ENCODE measurements at places on chromosomes 2 and 18.
A peak's percentile ranks its signal among the peaks of the same experiment; 100 is the strongest.

DNA sequence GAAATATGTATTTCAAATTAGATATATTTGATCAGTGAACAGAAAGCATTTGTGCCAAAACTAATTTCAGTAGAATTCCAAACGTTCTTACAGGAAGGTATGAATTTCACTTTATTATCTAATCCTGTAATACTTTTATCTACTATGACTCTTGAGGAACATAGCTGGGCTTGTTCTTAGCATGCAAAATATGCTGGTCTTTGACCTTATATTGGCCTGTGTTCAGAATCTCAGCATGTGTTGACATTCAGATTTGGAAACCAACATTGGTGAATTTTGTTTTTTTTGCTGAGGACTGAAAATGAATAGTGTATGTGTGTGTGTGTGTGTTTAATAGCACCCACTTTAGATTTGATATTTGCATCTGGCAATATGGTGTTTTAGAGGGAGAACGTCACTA is 112.2 kb downstream of the MEIS1 start:
- no peak for DNase-seq

GRCh38 chr18:56900195-56901094 is 246.4 kb upstream of the BOD1L2 start:
- no peak for DNase-seq

GRCh38 chr2:17413036-17413435 is 105.2 kb downstream of the RAD51AP2 start:
- DNase-seq: no peak

- no peak for DNase-seq
These were observed 31.3 kb downstream of the DARS1 start for GRCh38 chr2:135954020-135954601.

DNA sequence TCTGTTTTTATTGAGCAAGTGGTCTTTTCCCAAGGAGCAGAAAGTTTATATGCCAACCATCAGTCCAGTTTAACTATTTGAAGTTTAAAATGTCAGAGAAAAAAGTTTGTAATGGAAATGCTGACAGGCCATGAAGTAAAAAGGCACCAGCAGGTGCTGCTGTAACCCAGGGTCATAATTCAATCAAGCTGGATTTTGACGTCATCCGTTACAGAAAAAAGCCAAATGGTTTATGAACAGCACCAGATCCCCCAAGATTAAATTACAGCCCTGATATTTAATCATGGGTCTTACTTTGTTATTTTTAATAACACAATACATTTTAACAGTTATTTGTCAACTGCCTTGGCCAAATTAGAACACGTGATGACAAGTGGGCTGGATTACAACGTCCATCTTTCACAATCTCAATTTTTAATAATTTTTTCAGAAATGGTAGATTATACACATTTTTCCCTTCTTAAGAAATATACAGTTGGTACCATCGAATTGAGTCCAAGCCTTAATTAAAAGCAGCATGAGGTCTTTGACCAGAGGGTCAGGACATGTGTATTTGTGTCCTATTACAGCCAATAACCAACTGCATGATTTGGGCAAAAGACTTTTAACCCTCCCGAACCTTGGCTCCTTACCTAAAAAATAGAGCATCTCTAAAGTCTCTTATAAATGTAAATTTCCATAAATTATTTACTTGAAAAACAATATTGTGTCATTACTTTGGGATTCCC is 10.0 kb downstream of the TCF4 start:
- DNase-seq: no peak

- no peak for DNase-seq
These were observed 43.2 kb upstream of the ZC3H15 start for GRCh38 chr2:186442885-186443284.

- DNase-seq: no peak
These were observed 124.8 kb downstream of the PTH2R start for GRCh38 chr2:208531361-208531760.

- DNase-seq: no peak
These were observed 24.5 kb downstream of the DYNC2LI1 start for GRCh38 chr2:43798300-43798699.

DNA sequence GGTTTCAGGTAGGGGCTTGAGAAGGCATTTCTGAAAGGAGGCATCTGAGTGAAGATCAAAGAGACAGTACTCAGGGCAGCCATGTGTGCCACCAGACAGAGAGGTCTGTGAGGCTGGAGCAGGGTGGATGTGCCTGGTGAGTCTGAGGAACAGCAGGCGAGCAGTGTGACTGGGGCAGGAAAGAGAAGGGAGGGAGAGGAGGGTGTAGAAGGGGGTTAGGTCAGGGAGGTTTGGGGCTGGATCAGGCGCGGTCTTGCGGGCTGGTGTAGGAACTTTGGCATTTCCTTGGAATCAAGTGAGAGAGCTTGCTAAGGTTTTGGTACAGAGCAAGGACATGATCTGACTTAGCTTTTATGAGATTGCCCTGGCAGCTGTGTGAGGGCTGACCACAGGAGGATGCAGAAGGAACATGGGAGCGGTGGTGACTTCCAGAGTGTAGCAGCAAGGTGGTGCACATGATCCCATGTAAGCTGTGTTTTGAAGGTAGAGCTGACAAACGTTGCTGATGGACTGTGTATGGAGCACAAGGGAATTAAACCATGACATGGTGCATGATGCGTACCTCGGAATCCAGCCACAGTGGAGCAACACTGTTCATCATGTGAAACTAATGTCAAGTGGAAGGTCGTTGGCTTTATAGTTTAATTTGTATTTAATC is 13.9 kb downstream of the RAB31 start:
- no peak for DNase-seq

- DNase-seq: no peak
These were observed 81.5 kb upstream of the PGAP1 start for GRCh38 chr2:197007716-197008628.

GRCh38 chr18:63994783-63995399 is 25.0 kb downstream of the SERPINB8 start:
- DNase-seq: peak; percentile 72

GRCh38 chr2:71711133-71711855 is 257.9 kb downstream of the DYSF start:
- DNase-seq: no peak

DNA sequence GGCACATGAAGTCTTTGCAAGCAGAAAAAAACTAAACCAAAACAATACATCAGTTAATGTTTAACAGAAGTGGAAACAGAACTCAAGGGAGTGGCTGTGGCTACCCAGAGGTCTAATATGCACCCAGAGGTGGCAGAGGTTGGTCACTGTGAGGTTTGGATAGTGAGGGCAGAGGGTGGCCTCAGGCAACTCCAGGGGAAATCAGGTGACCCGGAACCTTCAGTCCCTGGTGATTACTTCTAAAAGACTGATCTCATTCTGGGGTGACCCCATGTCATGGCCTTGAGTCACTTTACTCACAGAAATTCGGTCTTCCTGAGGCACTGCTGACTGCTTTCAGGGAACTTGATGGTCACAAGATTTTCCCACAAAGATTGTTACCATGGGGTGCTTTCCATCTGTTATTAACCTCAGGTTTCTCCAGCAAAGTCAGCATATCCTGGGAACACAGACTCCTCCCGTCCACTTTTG is 99.4 kb downstream of the TMEM17 start:
- DNase-seq: no peak

DNA sequence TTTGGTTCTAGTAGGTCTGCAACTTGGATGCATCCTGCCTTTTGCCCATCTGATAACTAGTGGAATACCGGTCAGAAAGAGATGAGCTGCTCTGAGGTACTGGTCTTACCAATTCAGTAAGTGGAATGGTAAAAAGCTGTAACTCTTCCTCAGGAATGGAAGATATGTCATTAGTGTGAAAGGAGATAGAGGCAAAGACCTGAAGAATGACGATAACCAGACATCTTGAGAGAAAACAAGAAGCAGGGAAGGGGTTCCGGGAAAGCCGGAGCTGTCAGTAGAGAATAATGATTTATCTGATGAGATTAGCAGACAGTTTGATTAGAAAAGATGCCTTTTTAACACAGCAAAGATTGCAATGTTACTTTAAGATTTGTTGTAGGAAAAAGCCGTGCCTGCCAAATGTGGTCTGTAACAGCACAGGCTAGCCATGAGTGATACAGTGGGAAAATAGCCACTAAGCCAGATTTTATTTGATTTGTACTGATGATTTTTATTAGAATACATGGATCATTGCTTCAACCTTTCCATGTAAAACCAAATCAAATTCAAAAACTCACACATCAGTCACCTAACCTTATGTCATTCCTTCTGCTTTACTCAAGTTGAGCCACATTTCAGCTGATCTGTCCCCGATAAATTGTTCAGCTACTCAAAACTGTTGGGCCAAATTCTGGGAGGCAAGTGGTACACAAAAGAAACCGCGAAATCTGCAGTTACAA is 110.0 kb downstream of the TCF4 start:
- no peak for DNase-seq

- no peak for DNase-seq
These were observed 16.3 kb downstream of the ZNF521 start for GRCh38 chr18:25335676-25336075.

DNA sequence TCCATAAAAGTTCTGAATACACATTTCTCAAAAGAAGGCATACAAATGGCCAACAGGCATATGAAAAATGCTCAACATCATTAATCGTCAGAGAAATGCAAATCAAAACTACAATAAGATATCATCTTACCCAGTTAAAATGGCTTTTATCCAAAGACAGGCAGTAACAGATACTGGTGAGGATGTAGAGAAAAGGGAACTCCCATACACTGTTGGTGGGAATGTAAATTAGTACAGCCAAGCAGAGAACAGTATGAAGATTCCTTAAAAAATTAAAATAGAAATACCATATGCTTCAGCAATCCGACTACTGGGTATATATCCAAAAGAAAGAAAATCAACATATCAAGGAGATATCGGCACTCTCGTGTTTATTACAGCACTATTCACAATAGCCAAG is 1312.5 kb downstream of the DSC3 start:
- DNase-seq: no peak

DNA sequence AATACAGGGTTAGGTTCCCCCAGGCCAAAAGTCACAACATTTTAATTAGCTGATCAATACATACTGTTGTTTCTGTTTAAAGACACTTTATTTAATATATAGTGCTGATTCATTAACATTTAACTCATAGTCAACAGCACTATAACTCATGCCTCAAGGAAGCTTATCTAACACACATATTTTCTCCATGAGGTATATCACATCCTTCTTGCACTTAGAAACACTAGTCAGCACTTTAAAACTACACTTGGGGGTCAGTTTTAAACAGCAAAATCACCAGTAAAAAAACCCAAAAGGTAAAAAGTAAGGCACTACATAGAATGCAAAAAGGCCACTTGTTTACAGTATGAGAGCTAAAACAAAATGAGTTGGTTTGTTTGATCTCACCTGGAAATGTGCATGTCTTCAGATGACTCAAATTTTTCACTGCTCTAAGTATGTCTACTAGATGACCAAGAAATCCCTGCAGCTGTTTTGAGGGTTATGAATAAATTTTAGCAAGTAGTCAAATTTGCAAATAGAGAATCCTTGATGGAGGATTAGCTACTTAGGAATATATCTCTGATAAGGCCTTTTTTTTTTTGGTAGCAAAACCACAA is 54.1 kb upstream of the EPB41L5 start:
- no peak for DNase-seq

DNA sequence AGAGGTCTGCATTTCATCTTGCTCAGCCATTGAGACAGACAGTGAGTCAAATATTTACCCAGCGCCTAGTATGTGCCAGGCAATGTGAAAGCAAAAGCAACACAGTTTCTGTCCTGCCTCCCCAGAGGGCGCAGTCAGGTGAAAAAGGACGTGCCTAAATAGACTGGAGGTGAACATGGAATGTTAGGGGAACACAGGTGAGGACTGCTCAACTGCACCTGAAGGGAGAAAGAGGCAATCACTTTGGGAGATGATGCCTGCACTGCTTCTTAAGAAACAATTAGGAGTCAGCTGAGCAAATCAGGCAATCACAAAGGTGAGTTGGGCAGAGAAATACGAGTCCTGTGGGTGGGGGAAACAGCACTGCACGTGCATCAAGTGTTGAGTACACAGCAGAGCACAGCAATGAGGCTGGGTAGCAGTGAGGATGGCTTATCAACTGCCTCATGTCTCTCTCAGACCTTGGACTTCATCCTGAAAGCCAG is 218.3 kb upstream of the SMAD7 start:
- peak; percentile 35 for DNase-seq

- no peak for DNase-seq
These were observed 129.8 kb downstream of the METTL4 start for GRCh38 chr18:2441544-2441943.

GRCh38 chr18:76977108-76977621 is 154.8 kb downstream of the ZNF236 start:
- peak; percentile 10 for DNase-seq

GRCh38 chr2:127024769-127025358 is 82.1 kb downstream of the BIN1 start:
- no peak for DNase-seq

DNA sequence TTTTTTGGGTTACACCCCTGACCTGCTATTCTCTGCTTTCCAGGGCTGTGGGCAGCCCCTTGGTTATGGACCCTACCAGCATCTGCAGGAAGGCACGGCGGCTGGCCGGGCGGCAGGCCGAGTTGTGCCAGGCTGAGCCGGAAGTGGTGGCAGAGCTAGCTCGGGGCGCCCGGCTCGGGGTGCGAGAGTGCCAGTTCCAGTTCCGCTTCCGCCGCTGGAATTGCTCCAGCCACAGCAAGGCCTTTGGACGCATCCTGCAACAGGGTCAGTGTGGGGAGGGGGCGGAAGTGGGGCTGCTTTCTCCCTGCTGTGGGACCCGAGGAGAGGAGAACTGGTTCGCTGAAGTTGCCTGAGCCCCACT is 9.7 kb upstream of the WNT10A start:
- no peak for DNase-seq

DNA sequence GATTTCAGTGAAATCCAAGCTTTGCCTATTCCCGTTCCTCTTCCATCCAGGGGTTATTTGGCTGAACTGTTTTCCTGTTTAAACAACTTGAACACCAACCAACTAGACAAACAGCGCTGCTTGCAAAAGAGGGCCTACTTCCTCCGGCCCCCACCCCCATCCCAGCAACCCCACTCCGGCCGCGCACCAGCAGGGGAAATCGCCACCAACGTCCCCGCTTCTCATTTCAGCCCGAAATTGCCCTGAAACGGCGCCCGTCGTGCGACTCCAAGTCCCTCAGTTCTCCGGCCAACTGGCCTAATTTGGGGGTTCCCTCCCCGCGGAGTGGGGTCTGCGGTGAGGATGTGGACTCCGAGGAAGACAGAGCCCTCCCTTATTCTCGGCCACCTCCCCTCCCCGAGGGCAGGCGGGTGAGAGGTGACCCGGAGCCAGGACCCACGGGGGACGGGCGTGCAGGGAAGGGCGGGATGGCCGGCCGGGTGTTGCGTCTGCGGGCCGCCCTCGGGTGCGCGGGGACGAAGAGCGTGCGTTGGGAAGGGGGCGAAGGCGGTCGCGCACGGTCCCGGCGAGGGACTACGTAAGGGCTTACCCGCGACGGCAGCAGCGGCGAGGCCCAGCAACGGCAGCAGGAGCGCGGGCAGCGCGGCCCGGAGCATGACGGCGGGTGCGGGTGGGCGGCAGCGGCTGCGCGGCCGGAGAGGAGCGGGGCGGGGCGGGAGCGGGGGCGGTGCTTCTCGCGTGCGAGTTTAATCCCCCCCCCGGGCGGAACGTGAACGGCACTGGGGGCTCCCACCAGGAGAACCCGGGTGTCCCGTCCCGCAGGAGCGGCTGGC is at the start of gene CD302:
Gene CD302, minus strand, starts transcription at position 666 of the 833 bp plus-strand sequence. Its CDS starts 10 bp downstream, at position 656.
- peak; percentile 63 for DNase-seq

Data from stimulated activated CD8-positive, alpha-beta memory T cell treated with anti-CD3 and anti-CD28 coated beads, Interleukin-4, amount 100 ng/mL, for 48 hours (primary cell).